ENCODE measurements at places on chromosomes 16 and 17.

DNA sequence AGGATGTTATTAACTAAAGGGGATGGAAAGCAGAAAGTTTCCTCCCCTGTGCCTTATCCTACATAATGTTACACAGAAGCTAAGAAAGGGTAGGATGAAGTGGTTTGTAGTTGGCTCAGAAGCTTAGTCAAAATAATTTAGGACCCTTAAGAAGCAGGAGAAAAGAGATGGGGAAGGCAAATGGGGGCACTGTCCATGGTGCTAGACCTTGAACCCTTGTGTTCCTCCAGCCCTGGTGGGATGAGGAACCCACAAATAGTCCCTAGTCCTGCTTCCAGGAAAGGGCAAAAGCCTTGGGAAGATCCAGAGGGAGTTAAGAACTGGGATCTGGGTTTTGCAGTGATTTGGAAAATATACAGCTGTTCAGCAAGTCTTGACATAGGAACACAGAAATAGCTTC, 54.5 kb downstream of the SLC5A11 start:
- DNase-seq: no peak

- no peak for DNase-seq
These were observed 12.1 kb downstream of the NDUFAF8 start for GRCh38 chr17:81251094-81251708.

DNA sequence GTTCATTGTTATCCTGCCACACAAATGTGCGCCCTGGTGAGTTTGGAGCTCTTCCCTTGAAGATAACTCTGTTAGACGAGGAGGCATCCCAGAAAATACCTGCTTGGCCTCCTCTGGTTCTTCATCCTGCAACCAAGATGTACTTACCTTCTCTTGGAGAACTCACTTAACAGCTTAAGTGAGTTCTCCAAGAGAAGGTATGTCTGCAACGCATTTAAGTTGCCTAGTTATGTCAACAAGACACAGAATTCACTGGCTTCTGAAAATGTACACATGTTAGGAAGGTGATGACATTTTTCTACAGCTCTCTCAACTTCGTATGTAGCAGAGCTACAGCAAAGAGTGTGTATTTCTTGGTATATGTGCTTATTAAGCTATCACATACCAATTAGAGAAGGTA, 78.6 kb upstream of the NOG start:
- DNase-seq: no peak

- no peak for DNase-seq
These were observed 4.2 kb downstream of the NDUFAF8 start for GRCh38 chr17:81243333-81243664.

DNA sequence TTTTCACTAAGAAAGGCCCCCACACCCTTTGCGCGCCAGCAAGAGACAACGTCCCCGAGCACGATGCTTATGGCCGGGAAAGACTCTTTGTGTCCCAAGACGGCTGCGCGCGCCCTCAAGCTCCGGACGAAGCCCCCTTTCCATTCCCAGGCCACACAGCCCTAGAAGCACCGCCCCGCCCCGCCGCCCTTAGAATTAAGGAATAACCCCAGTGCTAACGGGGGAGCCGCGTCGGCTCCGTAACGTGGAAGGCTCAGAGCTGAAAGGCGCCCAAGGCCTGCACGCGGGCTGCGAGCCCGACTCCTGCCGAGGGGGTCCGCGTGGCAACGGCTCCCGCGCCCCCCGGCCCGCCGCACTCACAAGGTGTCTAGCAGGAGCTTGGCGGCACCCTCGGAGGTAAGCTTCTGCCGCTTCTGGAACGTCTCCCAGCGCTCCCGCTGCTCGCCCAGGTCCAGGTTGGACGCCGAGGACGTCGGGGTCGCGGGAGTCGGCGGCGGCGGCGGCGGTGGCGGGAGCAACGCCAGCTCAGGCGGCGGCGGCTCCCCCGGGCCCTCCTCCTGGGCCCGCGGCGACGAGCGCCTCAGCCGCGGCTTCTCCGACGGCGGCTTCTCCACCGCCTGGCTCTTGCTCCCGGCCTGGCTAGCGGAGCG, 477 bp downstream of the CENPV start:
- DNase-seq: peak; percentile 26

GRCh38 chr17:28433721-28434120, 27.7 kb upstream of the SLC46A1 start:
- DNase-seq: no peak

GRCh38 chr17:5780476-5780875, 196.2 kb upstream of the NLRP1 start:
- peak; percentile 76 for DNase-seq

GRCh38 chr16:10552281-10552680, 28.1 kb downstream of the EMP2 start:
- DNase-seq: no peak

DNA sequence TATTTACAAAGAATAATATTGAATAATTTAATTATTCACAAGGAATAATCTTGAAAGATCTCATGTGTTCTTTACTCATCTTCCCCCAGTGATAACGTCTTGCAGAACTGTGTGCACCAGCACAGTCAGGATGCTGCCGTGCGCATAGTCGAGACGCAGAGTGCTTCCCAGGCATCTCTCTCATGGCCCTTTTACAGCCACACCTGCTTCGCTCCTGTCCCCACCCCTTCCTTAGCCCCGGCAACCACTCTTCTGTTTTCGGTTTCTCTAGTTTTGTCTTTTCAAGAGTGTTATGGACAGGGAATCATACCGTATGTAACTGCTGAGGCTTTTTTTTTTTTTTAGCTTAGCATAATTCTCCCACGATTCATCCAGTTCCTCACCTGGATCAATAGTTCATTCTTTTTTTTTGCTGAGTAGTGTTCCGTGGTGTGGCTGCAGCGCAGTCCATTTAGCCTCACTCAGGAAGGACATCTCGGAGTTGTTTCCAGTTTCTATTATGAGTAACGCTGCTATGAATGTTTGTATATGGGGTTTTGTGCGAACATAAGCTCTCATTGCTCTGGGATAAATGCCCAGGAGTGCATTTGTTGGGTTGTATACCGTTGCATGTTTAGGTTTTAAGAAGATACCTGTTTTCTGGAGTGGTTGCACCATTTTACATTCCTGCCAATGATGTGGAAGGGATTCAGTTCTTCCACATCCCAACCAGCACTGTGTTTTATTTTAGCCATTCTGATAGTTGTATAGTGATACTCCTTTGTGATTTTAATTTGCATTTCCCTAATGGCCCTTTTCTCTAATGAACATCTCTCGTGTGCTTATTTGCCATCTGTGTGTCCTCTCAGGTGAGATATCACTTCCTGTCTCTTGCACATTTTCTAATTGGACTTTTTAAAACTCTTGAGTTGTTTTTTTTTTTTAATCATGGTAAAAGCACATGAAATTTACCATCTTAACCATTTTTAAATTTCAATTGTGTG, 47.6 kb downstream of the SEC14L1 start:
- DNase-seq: no peak

GRCh38 chr17:41957031-41957868, 9.3 kb upstream of the CNP start:
- DNase-seq: peak; percentile 38

DNA sequence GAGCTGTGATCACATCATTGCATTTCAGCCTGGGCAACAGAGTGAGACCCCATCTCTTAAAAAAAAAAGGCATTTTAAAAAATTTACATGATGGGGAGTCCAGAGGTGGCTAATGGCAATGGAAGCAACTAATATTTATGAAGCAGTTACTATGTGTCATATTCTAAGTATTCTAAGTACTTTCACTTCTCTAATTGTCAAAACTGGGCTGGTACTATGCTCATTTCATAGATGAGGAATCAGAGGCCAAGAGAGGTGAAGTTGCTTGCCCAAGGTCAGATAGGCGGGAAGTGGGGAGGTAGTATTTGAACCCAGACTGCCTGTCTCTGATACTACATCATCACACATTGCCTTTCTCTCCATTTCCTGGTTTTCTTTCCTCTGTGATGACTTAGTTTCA, 50.7 kb downstream of the SLC5A11 start:
- DNase-seq: no peak

Data from fibroblast of skin of abdomen (primary cell).